ENCODE measurements at places on chromosomes 2 and 18.

GRCh38 chr2:38711558-38711957 is 39.6 kb downstream of the SRSF7 start:
- no peak for DNase-seq

GRCh38 chr2:127448526-127448925 is 30.3 kb downstream of the PROC start:
- DNase-seq, result no peak

GRCh38 chr2:31188131-31188530 is 29.2 kb downstream of the CAPN14 start:
- DNase-seq, result no peak

- no peak for DNase-seq
These were observed 18.4 kb downstream of the TMEM200C start for GRCh38 chr18:5876891-5877290.

GRCh38 chr2:139685090-139685983 is 905.1 kb upstream of the NXPH2 start:
- DNase-seq, result no peak

- no peak for DNase-seq
These were observed 710.4 kb upstream of the PIK3C3 start for GRCh38 chr18:41244591-41245037.

GRCh38 chr2:177396703-177397460 is 4.3 kb downstream of the AGPS start:
- DNase-seq, result no peak

Data from stimulated activated effector memory CD8-positive, alpha-beta T cell treated with anti-CD3 and anti-CD28 coated beads, Interleukin-12 subunit alpha, Interleukin-12 subunit beta, amount 100 ng/mL, for 72 hours (primary cell).